ENCODE measurements at places on chromosomes 1 and 21.
A peak's percentile ranks its signal among the peaks of the same experiment; 100 is the strongest.

GRCh38 chr1:116515702-116516101 lies 55.1 kb downstream of the CD58 start:
- no peak for DNase-seq

DNA sequence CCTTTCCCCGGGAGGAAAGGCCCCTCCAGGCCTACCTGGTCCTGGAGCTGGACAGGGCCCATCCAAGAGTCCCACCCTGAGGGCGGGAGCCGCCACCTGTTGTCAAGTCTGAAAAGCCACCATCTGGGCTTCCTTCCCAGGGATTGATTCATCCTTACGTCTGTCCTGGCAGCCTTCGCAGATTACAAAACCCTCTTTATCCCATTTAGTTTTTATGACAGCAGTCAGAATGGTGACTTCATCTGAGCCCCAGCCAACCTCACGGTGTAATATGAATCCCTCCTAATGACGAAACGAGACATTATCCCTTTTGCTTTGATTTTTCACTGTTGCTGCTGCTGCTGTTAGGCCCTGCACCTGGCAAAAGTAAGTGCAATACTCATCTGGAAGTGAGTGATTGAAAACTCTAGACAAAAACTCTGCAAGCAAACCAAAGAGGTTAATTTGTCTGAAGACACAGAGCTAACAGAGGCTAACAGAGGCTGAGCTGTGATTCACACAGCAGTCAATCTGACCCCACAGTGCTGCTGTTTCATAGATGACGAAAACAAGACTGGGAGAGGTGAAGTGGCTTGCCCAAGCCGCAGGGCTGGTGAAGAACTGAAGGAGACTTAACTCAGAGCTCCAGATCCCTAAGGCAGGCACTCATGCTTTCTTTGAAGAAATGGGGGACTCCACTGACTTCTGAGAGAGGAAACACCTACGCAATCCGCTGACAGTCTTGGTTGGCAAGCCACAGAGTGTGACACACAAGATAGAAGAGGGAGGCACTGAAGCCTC lies 30.0 kb upstream of the S100A7 start:
- DNase-seq: no peak

GRCh38 chr1:115642168-115643072 lies 650 bp downstream of the VANGL1 start:
- no peak for DNase-seq

DNA sequence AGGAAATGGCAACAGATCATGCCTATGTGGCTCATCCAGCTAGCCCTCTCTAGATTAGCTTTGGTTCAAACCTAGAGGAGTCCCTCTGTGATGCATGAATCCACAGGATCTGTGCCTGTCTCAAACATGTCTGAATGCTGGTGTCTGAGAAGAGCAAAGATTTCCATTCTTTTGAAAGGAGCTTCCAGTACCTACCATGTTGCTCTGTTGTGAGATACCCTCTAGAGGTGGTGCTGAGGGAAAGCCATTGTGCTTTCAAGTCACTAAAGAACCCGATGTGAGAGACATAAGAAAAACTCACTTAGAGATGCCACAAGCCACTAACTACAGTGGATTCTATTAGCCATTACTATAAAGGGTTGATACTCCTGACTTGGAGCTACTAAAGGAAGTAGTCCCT lies 103.6 kb downstream of the LRRC40 start:
- no peak for DNase-seq

- DNase-seq: no peak
Observed at GRCh38 chr1:43220905-43221778, 48.6 kb upstream of the TMEM125 start.

DNA sequence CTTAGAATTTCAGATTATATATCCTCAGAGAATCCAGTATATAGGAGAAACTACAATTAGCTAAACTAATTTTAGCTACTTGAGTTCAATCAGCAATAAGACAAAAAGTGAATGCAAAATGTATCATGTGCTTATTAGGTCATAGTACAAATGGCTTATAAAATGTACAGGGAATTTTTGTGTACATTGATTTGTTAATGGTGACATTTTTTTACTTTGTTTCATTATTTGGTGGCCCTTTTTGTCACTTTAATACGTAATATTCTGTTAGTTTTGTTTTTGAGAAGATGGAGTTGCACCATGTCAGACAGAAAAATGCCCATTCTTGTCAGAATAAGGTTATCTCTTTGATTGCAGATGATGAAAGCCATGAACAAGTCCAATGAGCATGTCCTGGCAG lies 33.6 kb downstream of the CC2D1B start:
- DNase-seq: no peak

GRCh38 chr1:114000406-114000805 lies 21.1 kb downstream of the OLFML3 start:
- DNase-seq: no peak

DNA sequence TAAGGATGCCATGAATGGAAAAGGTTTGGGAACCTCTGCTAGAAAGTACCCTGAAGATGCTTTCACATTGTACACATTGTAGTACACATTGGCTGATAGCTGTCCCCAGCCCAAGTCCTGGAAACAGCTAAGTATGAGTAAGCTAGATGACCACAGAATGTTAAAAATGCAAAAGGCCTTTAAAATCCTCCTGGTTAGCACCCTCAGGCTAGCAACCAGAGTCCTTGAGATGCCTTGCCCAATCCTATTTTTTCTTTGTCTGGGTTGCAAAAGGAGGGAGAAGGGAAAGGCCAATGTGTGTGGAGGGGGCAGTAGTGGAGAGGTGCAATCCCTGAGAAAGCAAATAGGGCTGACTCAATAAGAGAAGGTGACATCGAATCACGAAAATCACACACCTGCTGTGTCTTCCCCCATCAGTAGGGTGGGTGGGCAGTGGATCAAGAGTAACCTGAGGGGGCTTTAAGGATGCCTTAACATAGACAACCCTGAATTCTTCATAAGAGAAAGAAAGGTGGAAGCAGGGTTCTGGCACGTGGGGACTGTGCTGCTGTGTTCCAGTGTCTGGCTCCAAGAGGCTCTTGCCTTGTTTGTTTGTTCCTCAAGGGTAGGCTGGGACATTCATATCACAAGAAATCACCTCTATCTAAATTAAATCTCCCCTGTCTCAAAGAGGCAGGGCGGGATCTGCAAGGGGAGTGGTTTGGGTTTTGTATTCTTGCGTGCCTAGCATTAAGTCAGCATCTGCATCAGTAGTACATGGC lies 266.2 kb upstream of the PLXNA2 start:
- no peak for DNase-seq

- DNase-seq: no peak
Observed at GRCh38 chr1:118773656-118774055, 214.5 kb downstream of the TBX15 start.

- no peak for DNase-seq
Observed at GRCh38 chr1:118618618-118619340, 369.4 kb downstream of the TBX15 start.

GRCh38 chr1:214510914-214511638 lies 40.3 kb downstream of the PTPN14 start:
- no peak for DNase-seq

DNA sequence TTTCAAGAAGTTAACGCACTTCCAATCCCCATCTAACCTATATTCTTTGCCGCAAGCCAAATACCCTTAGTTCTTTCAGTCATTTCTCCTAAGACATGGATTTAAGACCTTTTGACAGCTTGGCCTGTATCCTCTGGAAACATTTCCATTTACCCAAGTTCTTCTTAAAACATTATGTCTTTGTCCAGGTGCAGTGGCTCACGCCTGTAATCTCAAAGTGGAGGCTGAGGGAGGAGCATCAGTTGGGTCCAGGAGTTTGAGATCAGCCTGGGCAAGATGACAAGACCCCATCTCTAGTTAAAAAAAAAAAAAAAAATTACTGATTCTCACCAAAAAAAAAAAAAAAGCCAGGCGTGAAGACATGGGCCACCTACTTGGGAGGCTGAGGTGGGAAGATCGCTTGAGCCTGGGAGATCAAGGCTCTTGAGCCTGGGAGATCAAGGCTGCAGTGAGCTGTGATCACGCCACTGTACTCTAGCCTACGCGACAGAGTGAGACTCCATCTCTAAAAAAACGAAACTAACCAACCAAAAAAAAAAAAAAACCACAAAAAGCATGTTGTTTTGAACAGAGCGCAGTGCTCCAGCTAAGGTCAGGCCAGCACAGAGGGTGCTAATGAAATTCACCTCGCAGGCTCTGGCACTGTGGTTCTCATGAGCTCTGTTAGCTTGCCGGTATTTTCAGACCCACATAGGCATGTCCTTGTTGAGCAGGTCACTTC lies 36.0 kb downstream of the NUAK2 start:
- DNase-seq: no peak

DNA sequence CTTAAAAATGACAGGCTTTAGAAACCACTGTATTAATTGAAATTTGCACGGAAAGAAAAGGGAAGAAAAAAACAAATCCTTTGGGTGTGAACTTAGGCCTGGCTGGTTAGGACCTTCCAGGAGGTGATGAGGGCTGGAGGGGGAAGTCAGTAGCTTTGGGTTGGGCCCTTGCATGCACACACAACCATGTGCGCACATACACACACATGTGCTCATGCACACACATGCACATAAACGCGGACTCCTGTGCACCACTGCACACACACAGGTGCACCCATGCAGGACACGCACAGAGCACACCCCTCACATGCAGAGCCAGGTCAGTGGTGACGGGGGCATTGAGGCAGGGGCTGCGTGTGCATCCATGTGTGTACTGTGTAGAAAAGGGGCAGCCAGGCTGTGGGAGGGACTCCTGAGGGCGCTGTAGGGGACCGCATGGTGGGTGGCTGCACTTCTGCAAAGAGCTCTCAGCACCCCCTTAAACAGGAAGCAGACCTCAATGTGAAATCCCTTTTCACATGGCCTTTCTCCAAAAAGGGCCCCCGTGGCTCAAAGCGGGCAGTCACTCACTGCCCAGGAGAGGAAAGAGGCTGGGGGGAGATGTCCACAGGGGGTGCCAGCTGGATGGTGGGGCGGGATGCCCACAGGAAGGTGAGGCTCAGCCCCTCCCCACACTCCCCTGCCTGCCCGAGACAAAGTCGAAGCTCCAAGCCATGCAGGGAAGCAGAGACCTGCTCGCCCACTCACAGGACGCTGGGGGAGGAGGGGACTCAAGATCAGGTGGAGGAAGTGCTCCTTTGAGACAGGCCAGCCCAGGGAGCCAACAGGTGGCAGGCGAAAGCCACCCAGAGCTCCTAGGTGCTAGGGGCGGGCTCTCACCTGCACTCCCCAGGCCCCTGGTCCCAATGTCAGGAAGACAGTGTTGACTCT lies 95.2 kb downstream of the ITPKB start:
- no peak for DNase-seq

- no peak for DNase-seq
Observed at GRCh38 chr1:210250665-210250997, 18.0 kb downstream of the SERTAD4 start.

GRCh38 chr1:182485861-182486260 lies 35.9 kb downstream of the RGSL1 start:
- no peak for DNase-seq

DNA sequence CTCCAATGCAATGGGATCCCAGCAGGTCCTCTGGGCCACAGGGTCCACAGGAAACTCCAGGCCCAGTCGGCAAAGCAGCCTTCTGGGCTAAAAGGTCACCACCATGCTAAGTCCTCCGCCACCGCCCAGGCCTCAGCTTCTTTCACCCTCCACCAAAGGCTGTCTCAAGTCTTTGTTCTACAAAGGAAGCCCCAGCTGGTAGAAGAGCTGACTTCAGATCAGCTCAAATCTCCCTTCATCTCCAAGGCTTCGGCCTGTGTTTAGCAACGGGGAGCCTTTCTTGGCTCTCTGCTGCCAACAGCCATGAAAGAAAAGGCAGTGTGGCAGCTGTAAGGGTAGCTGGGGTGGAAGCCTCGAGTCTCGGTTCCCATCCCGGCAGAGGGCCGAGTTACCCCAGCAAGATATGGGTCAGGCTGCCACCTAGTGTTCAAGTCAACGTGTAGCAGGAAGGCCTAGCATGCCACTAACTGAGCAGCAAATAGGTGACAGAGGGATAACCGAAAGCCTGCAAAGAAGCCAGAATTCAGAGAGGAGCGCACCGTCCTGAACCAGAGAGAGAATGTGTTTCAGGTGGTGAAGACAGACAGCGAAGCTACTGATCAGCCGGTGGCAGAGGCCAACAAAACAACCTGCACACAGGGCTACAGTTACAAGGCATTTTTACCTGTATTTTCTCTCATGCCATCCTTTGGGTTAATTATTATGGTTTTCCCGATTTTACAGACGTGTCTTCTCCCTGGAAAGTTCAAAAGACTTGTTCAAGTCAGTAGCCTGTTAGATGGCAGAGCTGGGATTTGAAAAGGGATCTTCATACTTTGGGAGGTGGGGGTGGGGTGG lies 26.8 kb upstream of the CRNN start:
- DNase-seq: peak; percentile 39

DNA sequence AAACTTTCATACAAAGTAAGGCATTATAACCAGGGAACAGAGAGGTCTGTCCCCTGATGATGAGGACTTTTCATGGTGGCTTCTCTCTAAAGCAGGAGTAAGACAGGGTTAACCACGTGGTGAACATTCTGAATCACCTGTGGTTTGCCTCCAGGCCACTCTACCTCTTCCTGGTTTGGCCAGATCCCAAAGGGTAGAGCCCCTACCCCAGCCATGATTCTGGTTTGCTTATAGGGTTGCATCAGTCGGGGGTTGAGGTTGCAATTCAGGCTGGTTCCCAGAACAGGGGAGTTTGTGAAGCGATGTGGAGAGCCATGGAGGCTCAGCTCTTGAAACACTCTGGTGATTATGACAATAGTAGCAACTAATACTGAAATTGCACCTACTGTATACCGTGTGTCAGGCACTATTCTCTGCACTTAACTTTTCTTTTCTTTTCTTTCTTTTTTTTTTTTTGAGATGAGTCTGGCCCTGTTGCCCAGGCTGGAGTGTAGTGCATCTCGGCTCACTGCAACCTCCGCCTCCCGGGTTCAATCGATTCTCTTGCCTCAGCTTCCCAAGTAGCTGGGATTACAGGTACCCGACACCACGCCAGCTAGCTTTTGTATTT lies 8.3 kb downstream of the CNR2 start:
- DNase-seq: no peak

- DNase-seq: no peak
Observed at GRCh38 chr1:2230781-2231531, 2.8 kb downstream of the SKI start.

DNA sequence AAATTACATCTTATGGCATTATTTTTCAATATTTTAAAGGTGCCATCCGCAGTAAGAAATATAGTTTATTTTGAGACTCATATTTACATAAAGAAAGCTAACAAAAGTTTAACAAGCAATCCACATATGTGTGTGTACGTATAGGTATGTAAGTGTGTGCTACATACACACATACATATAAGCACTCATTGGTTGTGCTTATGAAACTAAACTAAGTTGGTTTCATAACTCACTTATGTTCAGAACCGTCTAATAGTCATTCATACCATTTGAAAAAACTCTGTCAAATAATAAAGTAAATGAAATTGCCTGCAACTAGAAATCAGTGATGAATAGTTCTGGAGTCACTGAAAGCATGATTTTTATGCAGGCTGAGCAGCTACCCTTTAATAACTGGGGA lies 14.1 kb downstream of the TATDN3 start:
- DNase-seq: no peak

DNA sequence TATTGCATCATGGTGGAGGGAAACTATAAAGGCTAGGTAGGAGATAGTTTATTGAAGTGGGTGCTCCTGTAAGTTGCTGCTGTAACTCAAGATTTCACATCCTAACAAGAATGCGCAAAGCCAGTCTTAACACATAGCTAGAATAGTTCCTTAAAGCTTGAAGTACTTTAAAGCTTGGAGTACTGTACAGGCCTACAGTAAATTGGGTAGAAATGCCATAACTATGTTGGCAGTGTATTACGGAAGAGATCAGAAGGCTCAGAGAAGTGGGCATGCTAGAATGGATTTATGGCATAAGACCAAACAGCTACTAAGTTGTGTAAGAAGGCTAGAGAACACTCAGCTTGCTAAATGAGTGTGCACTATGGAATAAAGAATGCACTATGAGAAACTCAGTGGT lies 44.5 kb downstream of the DMRTA2 start:
- DNase-seq: no peak

GRCh38 chr1:160685266-160685665 lies 26.4 kb downstream of the CD48 start:
- no peak for DNase-seq
